Activated T-cell treated with anti-CD3 and anti-CD28 coated beads, Interleukin-2, amount 50 U/mL, for 48 hours (primary cell): ENCODE measurements at places on chromosomes 13 and 19.

DNA sequence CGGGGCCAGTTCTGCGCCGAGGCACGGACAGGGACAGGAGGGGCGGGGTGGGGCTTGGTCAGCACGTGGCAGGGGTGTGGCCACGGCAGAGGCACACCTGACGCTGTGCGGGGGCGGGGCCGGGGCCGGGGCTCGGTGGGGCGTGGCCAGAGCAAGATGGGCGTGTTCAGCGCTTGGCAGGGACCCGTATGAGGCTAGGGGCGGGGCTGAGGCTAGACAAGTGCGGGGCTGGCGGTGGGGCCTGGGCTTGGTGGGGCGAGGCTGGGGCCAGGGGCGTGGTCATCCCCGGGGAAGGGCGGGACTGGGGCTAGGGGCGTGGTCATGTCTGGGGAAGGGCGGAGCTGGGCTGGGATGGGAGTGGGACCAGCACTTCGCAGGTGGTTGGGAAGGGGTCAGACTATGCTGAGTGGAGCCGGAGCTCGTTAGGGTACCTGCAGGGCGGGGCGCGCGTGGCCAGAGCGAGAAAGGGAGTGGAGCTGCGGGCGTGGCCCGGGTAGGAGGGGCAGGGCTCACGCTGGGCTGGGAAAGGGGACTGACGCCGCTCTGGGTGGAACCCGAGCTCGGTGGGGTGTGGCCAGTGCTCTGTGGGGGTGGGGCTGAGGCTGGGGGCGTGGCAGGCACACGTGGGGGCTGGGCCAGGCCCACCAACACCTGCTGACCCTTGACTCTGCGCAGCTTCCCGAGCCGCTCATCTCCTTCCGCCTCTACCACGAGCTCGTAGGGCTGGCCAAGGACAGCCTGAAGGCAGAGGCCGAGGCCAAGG lies 12.8 kb downstream of the POLR2E start:
- peak; percentile 88 for DNase-seq

DNA sequence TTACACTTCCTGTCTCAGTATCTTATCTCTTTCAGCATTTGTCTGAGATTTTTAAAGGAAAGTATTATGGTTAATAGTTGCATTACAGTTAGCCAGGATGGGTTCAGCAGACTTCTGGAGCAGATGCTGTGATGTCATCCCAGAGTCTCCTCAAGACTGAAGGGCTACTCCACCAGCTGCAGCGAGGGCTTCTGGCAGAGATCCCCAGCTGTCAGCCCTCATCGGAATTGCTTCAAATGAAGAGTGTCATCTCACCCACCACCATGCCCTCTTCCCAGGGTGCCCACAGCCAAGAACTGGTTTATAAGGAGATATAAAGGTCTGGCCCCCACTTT lies 84.4 kb downstream of the FAM216B start:
- DNase-seq = no peak

GRCh38 chr13:68173111-68173510 lies 943.0 kb upstream of the PCDH9 start:
- DNase-seq = no peak

DNA sequence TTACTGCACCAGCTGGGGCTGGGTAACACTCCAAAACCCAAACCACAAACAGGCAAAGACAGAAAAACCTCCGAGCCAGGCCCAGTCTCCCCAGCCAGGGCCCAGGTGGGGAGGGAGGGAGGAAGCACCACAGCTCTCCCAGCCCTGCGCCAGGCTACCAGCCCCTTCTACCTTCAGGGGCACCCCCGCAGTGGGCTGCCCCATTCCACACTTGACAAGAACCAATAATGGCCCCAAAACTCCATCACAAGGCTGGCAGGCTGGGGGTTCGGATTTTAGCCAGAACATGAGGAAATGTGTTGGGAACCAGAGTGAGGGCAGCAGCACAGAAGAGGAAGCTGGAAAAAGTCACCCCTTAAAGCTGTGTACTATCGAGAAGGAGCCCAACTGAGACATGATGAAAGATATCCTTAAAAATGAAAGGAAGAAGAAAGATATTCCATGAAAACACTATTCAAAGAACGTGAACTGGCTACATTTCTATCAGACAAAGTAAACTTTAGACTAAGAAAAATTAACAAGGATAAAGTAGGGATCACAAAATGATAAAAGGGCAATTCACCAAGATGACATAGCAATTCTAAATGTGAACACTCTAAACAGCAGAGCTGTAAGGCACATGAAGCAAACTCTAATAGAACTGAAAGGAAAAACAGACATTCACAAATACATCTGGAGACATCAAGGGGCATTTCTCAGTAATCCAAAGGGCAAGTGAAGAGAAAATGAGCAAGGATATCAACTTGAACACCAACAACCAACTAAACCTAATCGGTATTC lies 12.9 kb downstream of the TUBGCP3 start:
- no peak for DNase-seq

DNA sequence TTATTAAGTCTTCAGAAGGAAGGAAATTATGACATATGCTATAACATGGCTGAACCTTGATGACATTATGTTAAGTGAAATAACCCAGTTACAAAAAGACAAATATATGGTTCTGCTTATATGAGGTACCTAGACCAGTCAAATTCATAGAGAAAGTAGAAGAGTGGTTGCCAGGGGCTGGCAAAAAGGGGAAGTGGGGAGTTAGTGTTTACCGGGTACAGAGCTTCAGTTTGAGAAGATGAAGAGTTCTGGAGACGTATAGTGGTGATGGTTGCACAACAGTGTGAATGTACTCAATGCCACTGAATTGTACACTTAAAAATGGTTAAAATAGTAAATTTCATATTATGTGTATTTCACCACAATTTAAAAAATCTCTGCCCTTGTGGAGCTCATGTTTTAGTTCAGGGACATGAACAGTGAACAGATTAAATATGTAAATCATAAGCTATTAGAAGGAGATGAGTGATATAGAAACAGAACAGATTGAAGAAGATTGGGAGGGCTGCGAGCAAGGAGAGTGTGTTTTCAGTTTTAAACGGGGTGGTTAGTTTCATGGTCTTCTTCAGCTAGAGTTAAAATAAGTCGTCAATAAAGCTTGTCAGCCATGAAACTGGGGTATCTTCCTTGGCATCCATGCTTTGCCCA lies 355.2 kb downstream of the KCNRG start:
- DNase-seq = no peak

GRCh38 chr19:34263745-34264237 lies 9.4 kb downstream of the GARRE1 start:
- no peak for DNase-seq

DNA sequence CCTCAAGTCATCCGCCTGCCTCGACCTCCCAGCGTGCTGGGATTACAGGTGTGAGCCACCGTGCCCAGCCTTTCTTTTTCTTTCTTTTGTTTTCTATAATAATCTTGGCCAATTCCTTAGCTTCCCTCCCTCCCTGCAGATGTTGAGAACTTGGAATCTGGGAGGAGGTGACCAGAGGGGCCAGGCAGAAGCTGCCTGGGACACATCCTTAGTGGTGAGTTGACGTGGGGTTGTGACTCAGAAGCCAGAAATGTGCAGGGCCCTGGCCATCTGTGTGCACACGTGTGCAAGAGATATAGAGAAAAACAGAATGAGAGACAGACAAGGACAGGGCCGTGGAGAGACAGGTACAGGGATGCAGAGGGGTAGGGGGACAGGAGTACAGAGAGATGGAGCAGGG lies 154.3 kb downstream of the SIPA1L3 start:
- no peak for DNase-seq

GRCh38 chr19:17503240-17503639 lies 8.2 kb upstream of the PGLS start:
- no peak for DNase-seq

- no peak for DNase-seq
These were observed 30.2 kb upstream of the UBE2L5 start for GRCh38 chr13:30391956-30392680.

- no peak for DNase-seq
These were observed 6.9 kb downstream of the NPHS1 start for GRCh38 chr19:35845215-35846037.

DNA sequence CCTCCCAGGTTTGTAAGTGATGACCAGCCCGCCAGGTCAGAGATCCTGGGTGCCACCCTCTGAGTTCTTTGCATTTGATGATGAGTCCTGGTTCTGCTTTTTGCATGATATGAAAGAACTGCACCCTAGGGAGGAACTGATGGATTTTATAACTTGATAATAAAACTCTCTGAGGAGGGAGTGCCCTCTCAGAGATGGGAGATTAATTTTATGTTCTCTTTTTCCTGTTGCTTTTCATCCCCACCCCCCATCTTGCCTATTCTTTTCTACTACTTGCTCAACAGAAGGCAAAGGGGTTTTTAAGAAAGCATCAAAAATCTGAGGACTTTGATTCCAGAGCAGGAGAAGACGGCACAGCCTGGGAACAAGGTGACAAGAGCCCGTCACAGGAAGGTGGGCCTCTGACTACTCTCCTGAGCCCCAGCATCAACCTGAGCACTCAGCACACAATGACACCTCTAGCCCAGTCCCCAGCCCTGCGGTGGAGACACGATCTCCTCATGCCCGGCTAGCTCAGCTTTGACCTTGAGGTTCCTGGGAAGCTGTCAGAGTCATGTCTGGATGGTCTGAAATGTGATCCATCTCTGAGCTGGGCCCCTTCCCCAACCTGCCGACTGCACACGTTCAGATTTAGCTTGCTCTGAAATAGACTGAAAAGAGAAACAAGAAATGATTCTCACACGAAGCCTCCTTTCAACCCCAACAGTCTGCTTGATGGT lies 69.1 kb downstream of the SIAH3 start:
- DNase-seq = no peak

- DNase-seq = no peak
These were observed 466.4 kb upstream of the ARGLU1 start for GRCh38 chr13:107034236-107034872.

DNA sequence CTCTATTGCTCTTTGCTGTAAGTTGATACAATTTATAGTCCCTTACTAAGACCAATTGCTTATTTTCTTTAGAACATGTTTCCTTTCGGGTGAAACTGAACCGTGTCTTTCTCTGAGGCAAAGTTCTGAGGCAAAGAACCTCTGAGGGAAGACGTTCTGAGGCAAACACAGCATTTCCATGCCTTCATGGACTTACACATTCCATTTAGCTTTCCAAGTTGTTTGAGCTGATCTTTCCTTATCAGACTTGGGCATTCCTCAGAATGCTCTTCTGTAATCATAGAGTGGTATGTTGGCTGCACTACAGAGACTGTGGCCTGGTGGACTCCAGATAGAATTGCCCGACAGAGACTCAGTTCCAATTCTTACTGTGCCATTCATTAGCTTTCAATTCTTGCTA lies 579.1 kb downstream of the KCTD12 start:
- no peak for DNase-seq

- DNase-seq = no peak
These were observed 118.6 kb upstream of the ZNF536 start for GRCh38 chr19:30253581-30253996.

- DNase-seq = no peak
These were observed 10.5 kb downstream of the NAXD start for GRCh38 chr13:110625771-110626321.

- peak; percentile 60 for DNase-seq
These were observed 123.0 kb downstream of the SLC7A1 start for GRCh38 chr13:29472332-29472961.

GRCh38 chr13:110301606-110302553 lies 5.1 kb downstream of the COL4A1 start:
- DNase-seq = no peak

GRCh38 chr19:35431145-35431807 lies 16.8 kb upstream of the FFAR2 start:
- no peak for DNase-seq

DNA sequence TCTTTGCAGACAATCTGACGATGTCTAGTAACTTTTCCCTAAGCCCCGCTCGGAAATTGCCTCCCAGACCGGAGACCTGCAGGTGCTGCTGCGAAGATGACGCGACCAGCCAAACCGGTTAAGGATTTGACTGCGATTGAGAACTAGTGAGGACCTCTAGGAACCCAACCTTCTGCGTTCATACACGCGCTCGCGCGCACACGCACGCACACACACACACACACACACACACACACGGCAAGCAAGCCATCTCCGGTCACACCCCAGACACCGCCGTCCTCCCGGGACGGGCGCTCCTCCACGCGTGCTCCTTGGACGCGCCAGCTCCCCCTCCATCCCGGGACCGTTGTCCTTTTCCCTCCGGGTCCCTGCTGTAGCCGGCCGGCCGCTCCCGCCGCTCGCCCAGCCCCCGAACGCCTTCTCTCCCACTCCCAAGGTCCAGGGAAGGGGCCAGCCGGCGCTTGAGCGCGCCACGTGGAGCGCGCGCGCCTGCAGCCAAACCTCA lies 1.2 kb downstream of the TBC1D4 start:
- peak; percentile 48 for DNase-seq

GRCh38 chr19:18346091-18346490 lies 5.7 kb downstream of the PGPEP1 start:
- no peak for DNase-seq

- no peak for DNase-seq
These were observed 33.1 kb upstream of the ZNF331 start for GRCh38 chr19:53504885-53505284.

DNA sequence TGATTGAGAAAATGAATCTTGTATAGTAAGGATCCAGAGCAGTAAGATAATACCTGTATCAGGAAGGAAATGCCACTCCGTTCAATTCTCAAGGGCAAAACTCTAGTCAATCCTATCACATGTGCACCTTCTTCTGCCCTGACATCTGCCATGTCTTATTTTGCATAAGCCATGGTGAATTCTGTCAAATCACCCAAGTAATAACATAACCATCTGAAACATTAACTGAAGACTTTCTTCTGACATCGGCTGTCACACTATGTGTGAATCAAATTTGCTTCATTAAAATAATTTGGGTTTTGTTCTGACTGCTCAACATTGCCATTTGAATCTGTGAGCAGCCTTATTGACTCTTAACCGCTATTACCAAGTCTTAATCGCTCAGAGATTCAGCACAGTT lies 91.2 kb downstream of the PCDH9 start:
- DNase-seq = no peak

DNA sequence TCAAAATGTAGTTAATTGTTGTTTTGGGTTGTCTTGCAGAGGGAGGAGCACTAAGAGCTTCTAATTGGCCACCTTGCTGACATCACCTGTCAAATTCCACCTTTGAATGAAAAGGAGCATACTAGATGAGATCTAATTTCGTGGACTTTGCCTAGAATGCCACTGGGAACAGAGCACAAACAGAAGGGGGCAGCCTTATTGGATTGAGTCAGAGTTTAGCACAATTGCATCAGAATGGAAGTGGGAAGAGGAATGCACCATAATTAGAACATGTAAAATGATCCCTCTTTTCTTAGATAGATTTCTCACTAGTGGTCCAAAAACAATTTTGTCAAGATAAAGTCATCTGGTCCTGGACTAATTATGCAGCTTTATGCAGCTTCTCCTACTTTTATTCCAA lies 1552.2 kb downstream of the PCDH9 start:
- DNase-seq = no peak

DNA sequence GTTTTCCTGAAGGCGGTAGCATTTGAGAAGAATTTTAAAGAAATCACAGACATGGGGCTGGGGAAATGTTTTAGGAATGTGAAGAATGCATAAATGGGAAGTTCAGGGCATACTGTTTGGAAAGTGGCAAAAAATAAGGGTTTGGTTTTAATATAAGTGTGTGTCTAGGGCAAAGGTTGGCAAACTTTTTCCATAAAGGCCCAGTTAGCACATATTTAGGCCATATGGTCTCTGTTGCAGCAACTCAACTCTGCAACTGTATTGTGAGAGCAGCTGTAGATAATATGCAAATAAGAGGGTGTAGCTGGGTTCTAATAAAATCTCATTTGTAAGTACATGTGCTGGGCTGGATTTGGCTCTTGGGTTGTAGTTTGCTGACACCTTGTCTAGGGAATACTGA lies 521.9 kb downstream of the DIAPH3 start:
- no peak for DNase-seq

- DNase-seq = no peak
These were observed 12.2 kb upstream of the FUT5 start for GRCh38 chr19:5882421-5882968.

GRCh38 chr19:1523412-1524286 lies at the start of gene PLK5:
PLK5 (plus strand) TSS chr19:1524077; CDS start chr19:1526997, 2,920 bp downstream.
- DNase-seq = no peak
